Stimulated activated CD4-positive, alpha-beta T cell treated with anti-CD3 and anti-CD28 coated beads, Interleukin-1b, Interleukin-23, amount 100 ng/mL, for 24 hours (primary cell): ENCODE measurements at places on chromosomes 7 and 10.

DNA sequence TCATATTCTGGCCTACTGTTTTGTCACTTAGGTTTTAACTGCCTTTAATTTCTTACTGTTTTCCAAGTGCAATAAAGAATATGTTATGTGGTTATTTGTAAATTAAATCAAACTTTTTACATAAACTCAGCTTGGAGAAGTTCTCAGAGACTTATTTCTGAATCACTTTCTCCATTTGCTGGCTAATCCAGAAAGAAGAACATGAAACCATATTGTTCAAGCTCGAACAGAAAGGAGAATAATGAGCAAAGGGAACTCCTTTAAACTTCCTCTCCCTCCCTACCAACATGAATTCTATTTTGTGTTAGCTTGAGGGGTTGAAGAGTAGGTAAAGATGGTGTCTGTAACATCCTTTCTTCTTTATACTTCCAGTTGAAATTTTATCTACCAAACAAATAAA, 52.3 kb downstream of the SHTN1 start:
- no peak for DNase-seq

- no peak for DNase-seq
These were observed 14.4 kb upstream of the RBM20 start for GRCh38 chr10:110629680-110630191.

DNA sequence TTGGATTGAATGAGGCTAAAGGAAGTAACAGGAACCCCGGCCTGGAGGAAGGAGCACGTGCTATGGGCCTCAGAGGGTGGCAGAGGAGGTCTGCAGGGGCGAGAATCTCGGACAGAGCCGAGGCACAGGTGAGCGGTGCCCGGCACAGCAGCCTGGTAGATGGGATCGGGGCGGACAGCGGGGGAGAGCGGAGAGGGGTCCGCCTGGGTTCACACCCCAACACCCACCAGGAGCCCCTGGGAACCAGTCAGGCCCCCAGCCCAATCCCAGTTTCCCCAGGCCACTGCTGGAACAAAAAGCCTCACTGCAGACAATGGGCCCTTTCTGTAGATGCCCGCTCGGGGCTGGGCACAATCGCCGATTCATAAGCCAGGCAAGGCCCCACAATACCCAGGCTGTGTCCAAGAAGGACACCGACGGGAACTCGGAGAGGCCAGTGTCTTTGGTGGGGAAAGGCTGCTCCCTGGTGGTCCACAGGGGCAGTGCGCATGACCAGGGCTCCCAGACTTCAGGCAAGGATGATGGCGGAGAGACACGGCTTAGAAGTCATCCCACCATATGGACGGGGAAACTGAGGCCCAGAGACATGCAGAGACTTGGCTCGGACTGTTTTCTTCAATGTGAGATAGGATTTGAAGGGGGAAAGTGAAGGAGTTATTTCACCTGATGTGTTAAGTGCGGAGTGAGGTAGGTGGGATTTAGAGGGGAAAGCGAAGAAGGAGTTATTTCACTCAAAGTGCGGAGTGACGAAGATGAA, 106.9 kb upstream of the GPR26 start:
- DNase-seq = peak; percentile 65

GRCh38 chr10:42544945-42545344, 93.4 kb downstream of the ZNF33B start:
- DNase-seq = no peak

- DNase-seq = no peak
These were observed 16.6 kb downstream of the ZNF862 start for GRCh38 chr7:149854611-149855360.

DNA sequence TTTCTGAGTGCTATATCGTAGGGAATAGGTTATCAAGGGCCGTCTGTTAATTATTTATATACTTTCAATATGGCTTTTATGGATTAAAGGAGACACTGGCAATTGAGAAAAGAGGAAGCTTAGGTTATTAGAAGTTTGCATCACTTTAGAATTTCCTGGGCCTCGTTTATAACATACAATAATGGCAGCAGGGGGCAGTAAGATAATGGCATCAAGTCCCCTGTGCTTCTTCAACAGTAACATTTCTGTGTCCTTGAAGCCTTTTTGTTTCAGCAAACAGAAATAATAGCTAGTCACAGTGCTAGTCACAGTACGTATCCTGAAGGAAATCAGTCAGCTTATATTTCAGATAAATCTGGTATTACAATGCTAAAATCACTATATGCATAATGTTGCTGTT, 41.9 kb downstream of the SPAM1 start:
- DNase-seq = no peak

DNA sequence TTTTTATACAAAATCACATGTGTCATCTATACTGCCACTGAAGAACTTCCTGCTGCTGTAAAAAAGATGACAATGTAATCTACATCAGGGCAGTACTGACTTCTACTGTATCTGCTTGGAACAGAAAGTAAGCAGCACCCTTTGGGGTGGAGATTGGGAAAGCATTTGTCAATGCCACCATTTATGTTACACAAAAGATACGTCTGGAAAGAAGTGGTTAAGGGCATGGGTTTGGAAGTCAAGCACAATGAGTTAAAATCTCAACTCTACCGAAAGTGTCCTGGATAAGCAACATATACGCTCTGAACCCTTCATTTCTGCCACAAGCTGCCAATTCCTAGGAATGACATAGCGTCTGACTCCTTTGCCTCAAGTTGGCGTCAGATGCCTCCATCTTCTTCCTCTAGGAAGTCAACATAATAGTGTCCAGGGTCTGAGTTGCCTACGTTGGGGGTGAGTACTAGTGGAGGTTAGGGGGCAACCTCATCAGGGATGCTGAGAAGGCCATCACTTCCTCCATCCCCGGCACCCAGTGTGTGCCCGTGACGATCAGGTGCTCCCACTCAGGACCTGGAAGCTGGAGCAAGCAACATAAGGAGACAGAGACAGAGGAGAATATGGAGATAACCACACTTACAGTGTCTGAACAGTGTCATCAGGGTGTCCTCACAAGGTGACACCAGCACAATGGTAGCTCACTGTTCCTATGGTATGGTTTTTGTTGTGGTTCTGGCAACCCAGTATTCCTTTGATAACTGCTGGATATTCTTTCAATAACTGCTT, 58.3 kb downstream of the SGMS1 start:
- DNase-seq = no peak

DNA sequence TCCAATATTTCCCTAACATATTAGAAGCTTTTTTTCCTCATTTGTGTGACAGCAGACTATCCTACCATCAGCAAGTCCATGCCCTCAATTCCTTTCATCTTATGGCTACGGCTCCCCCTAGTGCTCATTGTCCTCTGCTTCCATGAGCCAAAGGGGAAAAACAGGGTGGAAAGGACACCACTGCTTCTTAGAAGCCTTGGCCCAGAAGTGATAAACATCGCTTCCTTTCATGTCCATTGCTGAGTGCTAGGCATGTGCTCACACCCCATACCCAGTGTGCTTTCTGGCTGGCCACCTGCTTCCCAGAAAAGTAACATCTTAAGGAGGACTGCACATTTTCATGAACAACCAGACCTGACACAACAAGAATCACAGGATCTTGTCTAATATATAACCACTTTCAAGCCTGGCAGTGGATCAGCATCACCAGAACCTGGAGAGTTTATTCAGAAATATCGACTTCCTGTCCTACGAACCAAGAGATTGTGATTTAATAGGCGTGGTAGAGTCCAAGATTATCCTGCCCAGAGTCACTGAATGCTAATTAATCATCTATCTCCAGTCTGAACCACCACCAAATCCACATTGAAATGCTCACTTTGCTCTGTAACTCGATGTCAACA, 650.5 kb upstream of the SORCS1 start:
- DNase-seq = no peak

DNA sequence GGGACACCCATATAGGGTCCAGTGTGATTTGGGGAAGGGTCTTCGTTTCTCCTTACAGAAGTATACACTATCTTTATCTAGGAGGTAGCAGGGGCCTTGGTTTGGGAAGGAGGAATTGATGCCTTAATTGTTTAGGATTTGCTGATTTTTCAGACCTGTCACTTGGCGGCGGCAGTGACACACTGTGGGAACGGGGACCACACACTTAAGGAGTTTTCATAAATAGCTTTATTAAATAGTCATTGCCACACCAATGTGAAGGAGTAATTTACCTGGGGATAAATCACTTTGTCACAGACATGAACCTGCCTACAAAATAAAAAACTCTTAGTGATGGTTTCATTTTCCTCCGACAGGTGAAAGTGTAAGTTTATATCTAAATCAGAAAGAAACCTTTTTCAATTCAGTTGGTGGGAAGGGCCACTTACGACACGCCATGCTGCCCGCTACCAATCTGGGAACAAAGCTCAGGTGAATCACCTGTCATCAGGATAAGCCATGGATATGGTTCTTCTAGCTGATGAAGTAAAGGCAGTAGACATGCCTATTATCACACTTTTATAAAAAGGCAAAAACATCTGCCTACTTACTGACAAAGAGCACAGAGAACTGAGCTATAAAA, 12.3 kb upstream of the ENO4 start:
- no peak for DNase-seq

GRCh38 chr10:97718659-97719142, 5.2 kb downstream of the MARVELD1 start:
- DNase-seq = no peak
